ENCODE measurements at places on chromosomes 16 and 17.
A peak's percentile ranks its signal among the peaks of the same experiment; 100 is the strongest.

- no peak for DNase-seq
Measured at GRCh38 chr17:32529604-32530003, 42.8 kb downstream of the CDK5R1 start.

DNA sequence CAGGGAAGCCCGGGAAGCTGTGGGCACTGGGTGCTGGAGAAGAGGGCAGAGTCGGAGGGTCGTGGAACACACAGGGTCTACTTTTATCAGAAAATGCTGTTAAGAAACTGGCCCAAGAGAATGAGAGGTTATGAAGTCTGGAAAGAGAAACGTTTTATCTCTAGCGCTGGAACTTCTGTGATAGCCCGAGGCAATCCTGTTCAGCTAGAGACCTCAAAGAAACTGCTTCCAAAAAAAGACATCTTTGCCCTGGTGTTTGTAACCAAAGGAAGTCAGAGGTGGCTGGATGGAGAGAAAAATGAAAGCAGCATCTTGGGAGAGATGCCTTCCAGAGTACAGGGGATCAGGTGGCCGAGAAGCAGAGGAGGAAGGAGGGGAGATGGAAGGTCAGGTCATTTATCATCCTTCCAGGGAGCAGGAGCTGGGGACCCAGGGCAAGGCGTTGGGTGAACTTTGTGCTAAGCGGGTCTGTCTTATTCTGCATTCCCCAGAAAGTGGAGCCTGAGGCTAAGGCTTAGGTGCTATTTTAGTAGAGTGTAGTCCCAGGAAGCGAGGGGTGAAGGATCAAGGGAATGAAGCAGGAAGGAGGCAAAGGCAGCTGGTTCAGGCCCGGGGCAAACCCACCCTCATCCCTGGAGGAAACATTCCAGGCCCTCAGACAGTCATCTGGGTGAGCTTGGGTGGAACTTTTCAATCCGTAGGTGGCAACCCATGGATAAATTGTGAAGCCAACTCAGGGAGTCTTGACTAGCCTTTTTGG, 66.5 kb downstream of the MGAT5B start:
- DNase-seq: no peak

DNA sequence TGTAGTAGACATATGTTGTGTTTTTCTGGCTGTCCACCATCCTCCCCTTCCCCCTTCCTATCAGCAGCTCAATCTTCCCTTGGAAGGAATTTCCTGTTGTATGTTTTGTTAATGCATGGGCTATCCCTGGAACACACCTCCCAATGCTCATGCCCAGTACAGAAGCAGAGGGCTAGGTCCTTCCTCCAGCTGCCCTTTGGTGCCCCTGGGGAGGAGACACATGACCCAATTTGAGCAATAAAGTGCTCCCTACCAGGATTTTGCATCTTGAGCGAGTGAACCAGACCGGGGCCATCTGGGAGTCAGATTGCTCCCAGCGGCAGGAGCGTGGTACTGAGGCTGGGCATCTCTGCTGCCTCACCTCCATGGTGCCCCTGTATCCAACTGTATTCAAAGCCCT, 141.5 kb upstream of the MED13 start:
- no peak for DNase-seq

DNA sequence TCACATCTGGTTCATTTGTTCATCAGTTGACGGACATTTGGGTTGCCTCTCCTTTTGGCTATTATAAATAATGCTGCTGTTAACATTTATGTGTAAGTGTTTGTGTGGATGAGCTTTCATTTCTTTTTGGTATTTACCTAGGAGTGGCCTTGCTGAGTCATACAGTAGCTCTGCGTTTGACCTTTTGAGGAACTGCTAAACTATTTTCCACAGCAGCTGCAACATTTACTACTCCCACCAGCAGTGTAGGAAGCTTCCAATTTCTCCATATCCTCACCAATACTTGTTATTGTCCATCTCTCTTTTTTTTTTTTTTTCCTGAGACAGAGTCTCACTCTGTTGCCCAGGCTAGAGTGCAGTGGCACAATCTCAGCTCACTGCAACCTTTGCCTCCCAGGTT, 20.7 kb upstream of the PLCG2 start:
- no peak for DNase-seq

- DNase-seq: no peak
Measured at GRCh38 chr17:37648555-37648954, 5.3 kb upstream of the DDX52 start.

DNA sequence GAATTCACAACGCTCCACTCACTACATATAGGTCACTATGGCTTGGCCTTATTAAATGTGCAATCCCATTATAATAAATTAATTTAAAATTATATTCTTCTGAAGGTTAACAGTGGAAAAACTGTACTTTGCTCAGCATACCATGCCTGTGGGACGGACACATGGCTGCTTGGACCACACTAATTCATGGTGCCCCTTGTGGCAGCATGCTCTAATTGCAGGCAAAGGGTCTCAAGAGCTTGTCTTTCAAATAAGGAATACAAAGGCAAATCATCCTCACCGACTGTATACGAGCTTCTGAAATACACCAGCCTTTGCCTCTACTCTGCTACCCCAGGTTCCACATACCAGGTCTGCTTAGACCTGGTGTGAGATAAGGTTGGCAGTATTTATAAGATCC, 11.7 kb downstream of the SMPD3 start:
- no peak for DNase-seq

DNA sequence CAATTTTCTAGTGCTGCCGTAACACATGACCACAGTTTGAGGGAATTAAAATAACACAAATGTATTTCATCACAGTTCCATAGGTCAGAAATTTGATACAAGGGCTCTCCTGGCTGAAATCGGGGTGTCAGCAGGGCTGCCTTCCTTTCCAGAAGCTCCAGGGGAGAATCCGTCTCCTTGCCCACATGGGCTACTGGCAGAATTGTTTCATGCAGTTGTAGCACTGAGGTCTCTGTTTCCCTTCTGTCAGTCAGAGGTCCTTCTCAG, 20.5 kb downstream of the EIF4A3 start:
- DNase-seq: no peak

- DNase-seq: no peak
Measured at GRCh38 chr16:31441956-31442355, 633 bp downstream of the ZNF843 start.

DNA sequence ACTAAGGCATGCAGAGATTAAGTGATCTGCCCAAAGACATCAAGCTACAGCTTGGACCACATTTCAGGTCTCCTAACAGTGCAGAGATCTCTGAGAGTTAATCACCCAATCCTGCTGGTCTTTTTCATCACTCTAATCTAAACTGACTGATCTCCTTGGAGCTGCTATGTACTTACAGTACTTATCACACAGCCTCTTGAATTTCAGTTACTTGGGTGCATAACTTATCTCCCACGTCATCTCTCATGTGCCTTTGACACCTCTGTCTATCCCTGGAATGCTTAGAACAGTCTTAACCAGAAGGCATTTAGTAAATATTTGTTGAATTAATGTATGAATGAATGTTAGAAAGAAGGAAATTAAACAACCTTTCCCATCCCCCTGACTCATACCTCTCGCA, 139.0 kb downstream of the SNX11 start:
- DNase-seq: no peak

DNA sequence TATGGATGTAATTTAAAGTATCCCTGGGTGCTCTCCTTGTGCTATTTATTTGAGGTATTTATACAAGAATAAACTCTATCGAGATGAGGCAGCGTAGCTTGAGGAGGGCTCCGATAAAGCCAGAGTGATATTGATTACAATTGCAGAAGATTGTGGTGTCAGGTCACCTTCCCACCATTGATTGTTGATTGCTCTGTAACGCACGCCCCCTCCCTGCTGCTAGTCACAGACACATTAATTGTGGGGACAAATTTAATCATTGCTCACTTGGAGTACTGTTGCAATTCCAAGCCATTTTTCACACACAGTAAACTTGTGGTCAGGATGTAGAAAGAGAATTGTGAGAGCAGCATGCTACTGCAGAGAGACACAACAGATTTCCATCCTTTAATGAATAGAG, 75.4 kb downstream of the IRX3 start:
- no peak for DNase-seq

DNA sequence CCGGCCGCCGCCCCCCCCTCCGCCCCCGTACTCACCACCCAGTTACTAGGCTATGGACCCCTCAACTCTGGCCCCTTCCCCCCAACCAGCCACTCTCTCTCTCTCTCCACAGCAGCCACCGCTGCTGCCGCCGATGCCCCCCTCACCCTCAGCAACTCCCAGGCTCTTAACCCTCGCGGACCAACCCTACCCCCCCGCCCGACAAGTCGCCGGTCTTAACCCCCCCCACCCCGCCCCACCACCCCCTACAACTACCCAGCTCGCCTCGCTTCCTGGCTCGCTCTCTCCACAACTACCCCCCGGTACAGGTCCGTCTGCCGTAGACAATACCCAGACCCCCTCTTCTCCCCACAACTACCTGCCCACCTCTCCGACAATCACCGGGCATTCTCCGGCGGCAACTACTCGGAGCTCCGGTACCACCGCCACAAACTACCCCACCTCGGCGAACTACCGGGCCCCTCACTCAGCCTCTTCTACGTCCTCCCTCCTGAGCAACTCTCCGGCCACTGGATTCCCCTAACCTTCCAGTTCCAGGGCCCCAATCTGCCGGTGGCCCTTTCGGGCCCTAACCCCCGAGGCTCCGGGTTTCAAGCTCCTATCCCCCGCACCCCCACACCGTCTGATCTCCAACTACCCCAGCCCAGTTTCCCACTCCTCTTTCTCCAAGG, 702 bp downstream of the PHF23 start:
- peak; percentile 78 for DNase-seq

DNA sequence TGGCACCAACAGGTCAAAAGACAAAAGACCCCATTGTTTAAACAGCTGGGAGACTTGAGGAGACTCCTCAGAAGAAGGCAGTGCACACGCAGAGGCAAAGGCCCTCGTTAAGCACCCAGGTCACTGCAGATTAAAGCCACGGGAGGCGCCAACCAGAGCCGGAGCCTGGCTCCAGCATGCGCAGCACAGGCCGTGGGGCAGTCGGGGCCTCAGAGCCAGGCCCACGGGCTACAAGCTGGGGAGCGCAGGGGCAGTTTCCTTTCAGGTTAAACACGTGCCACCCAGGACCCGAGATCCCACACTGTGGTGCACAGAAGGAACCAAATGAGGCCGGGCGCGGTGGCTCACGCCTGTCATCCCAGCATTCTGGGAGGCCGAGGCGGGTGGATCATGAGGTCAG, 9.2 kb downstream of the PIEZO1 start:
- DNase-seq: no peak

- DNase-seq: no peak
Measured at GRCh38 chr17:29045734-29046472, 3.0 kb downstream of the PIPOX start.

GRCh38 chr16:83365166-83365565, 442.6 kb upstream of the HSBP1 start:
- no peak for DNase-seq

Data from activated CD8-positive, alpha-beta memory T cell treated with anti-CD3 and anti-CD28 coated beads for 24 hours (primary cell).